H9 (cell line): ENCODE measurements at places on chromosomes 4 and X.

DNA sequence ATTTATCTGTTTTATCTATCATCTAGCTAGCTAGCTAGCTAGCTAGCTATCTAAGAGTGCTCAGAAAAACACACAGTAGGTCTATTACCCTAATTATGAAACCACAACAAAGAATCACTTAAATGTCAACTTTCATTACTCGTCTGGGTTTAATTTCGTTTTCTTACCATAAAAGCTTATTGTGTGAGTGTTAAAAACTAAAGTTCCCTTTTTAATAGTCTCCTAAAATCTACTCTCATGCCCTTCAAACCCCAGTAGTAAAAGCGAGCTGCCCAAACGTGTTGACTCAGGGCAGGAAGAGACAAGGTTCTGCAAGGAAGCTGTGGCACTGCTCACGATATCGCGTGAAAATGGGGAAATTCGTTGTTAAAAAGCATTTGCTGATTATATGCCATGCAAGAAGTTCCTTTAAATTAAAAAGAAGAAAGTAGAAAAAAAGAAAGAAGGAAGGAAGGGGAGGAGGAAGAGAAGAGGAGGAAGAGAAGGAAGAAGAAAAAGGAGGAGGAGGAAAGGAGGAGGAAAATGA is 595 bp downstream of the MBNL3 start:
- peak overlapping the region; percentile 80 for H3K4me3 ChIP-seq
- no peak overlapping the region for H3K27ac ChIP-seq
- peaks cover 3% of the 10 kb centered on the region; the same call in 1 of the 2 replicates for H3K27me3 ChIP-seq
- no peaks in the 10 kb centered on the region for H3K36me3 ChIP-seq
- H3K4me1 ChIP-seq: peaks cover 9% of the 10 kb centered on the region; the same call in 1 of the 2 replicates

DNA sequence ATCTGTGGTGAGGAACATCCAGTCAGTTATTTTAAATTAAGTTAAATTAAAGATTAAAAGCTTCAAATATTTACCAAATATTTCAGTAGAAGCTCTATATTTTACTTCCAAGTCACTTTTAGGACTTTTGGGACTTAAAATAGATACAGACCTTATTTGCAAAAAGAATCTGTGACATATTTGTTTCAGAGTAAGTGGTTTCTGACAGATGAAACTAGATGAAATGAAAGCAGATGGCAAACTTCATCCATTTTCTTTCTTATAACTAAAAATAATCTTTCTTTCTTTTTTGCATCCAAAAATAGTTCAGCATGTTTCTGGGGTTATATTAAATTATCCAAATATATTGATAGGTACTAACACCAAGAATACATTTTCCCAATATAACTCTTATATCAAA is 6.6 kb upstream of the UTP3 start:
- no peaks in the 10 kb centered on the region for H3K27me3 ChIP-seq
- H3K27ac ChIP-seq: no peak overlapping the region
- no peak overlapping the region for H3K4me3 ChIP-seq
- H3K36me3 ChIP-seq: no peaks in the 10 kb centered on the region

DNA sequence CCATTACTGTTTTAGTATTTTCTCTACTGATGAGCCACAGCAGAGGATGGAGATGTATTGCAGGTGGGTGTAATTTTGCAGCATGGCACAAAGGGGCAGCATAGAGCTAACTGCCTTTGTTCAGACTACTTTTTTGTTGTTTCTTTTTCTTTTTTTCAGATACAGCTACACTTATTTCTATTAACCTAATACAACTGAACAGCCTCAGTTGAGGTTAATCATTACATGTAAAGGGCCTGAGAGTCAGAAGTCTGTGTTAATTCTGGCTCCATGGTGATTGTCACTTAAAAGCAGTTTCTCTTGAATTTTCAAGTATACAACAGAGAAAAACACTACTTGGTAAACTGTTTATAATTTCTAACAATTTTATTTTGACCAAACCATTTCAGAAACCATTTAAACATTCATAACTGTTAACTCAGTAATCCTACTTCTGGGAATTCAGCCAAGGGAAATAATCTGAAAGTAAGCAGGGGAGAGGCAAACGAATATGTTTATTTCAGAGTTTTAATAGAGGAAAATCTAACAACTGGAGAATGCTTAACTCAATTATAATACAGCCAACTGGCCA is 13.9 kb upstream of the PPEF2 start:
- no peak overlapping the region for H3K4me3 ChIP-seq
- no peak overlapping the region for H3K27ac ChIP-seq
- peak; percentile 34 for DNase-seq
- H3K27me3 ChIP-seq: no peaks in the 10 kb centered on the region

- no peak for DNase-seq
- H3K4me1 ChIP-seq: no peaks in the 10 kb centered on the region
- H3K4me3 ChIP-seq: no peak overlapping the region
- H3K27me3 ChIP-seq: no peaks in the 10 kb centered on the region
Measured at GRCh38 chr4:6405397-6405706, 67.1 kb downstream of the PPP2R2C start.

DNA sequence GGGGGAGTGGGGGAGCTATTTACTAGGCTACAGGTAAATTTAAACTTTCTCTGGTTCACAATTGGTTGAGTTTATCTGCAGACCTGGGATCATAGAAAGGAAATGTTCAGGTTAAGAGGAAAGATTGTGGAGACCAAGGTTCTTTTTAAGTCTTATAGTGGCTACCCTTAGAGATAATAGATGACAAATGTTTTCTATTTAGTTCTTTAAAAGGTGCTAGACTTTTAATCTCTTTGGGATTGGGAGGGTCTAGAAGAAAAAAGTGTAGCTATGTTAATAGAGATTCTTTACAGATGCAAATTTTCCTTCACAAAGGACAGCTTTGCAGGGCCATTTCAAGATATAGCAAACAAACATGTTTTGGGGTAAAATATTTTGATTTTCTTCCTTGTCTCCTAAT is 76.0 kb downstream of the TEX13C start:
- H3K4me1 ChIP-seq: no peaks in the 10 kb centered on the region
- peak overlapping the region; percentile 95 for H3K4me3 ChIP-seq

DNA sequence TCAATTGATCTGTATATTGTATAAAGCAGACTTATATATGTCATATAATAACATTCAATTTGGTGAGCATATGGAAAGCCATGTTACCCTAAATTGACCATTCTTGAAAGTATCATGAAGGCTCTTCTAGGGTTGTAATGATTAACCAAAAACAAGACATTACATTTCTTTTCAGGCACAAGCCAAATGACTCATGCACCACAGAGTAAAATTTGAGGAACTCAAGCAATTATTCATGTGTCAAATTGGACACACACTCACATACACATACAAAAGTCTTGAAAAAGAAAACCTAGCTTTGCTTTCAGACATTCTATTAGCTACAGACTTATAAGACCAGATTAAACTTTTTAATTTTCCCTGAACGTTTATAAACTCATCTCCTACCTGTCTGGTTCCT is 146.5 kb upstream of the PCDH18 start:
- peaks cover 16% of the 10 kb centered on the region for H3K36me3 ChIP-seq
- no peak overlapping the region for H3K27ac ChIP-seq
- H3K4me1 ChIP-seq: no peaks in the 10 kb centered on the region
- H3K4me3 ChIP-seq: no peak overlapping the region
- DNase-seq: no peak

GRCh38 chr4:94244829-94245185 is 37.1 kb downstream of the SMARCAD1 start:
- DNase-seq: no peak
- peaks cover 66% of the 10 kb centered on the region for H3K36me3 ChIP-seq
- no peak overlapping the region for H3K27ac ChIP-seq

- H3K36me3 ChIP-seq: peaks cover 56% of the 10 kb centered on the region
- H3K4me3 ChIP-seq: no peak overlapping the region
- no peaks in the 10 kb centered on the region for H3K4me1 ChIP-seq
- no peak for DNase-seq
- H3K27me3 ChIP-seq: no peaks in the 10 kb centered on the region
- no peak overlapping the region for H3K27ac ChIP-seq
Measured at GRCh38 chrX:23720117-23720677, 22.9 kb downstream of the ACOT9 start.

DNA sequence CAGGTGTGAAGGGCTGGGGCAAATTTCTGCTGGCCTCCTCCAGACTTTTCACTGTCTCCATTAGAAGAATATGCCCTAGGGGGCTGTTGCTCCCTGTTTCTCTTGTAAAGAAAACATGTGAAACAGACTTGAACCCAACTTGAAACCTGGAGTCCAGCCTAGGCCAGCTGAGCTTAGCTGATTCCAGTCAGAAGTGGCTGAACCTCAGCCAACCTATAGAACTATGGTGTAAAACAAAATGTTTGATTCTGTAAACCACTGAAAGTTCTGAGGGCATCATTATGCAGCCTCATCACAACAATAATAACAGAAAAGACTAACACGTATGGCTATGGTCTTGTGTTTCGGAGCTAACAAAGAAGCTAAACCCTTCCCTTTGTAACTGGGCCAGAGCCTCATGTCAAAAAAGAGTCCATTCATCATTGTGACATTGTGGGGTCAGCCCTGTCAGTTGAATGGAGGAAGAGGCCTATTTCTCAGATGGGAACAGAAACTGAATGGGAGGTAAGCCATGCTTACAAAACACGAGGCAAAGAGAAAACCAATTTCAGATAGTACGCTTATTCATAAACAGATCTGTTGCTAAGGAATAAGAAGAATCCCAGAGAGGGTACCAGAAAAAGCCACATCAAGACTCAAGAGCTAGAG is 34.1 kb downstream of the SETD7 start:
- no peaks in the 10 kb centered on the region for H3K4me1 ChIP-seq
- H3K27ac ChIP-seq: no peak overlapping the region
- H3K27me3 ChIP-seq: no peaks in the 10 kb centered on the region
- no peaks in the 10 kb centered on the region for H3K36me3 ChIP-seq

- peak overlapping the region; percentile 12; the same call in 1 of the 3 replicates for H3K4me3 ChIP-seq
- no peak overlapping the region for H3K27ac ChIP-seq
- no peak for DNase-seq
- peaks cover 41% of the 10 kb centered on the region for H3K36me3 ChIP-seq
- H3K4me1 ChIP-seq: no peaks in the 10 kb centered on the region
Measured at GRCh38 chrX:94288325-94288724, 614.3 kb downstream of the FAM133A start.

- H3K4me3 ChIP-seq: no peak overlapping the region
- H3K36me3 ChIP-seq: peaks cover 7% of the 10 kb centered on the region; the same call in 1 of the 2 replicates
- H3K27ac ChIP-seq: no peak overlapping the region
- H3K27me3 ChIP-seq: no peaks in the 10 kb centered on the region
Measured at GRCh38 chr4:3396600-3396999, 45.2 kb upstream of the HGFAC start.

- peaks cover 3% of the 10 kb centered on the region for H3K4me1 ChIP-seq
- no peaks in the 10 kb centered on the region for H3K27me3 ChIP-seq
- peaks cover 29% of the 10 kb centered on the region for H3K36me3 ChIP-seq
- H3K27ac ChIP-seq: no peak overlapping the region
- peak overlapping the region; percentile 6; the same call in 1 of the 2 replicates for H3K4me3 ChIP-seq
Measured at GRCh38 chrX:10017872-10018271, 50.7 kb downstream of the CLDN34 start.

- H3K4me3 ChIP-seq: no peak overlapping the region
- H3K4me1 ChIP-seq: no peaks in the 10 kb centered on the region
- peak; percentile 58 for DNase-seq
- no peaks in the 10 kb centered on the region for H3K27me3 ChIP-seq
- H3K27ac ChIP-seq: no peak overlapping the region
- peaks cover 29% of the 10 kb centered on the region for H3K36me3 ChIP-seq
Measured at GRCh38 chr4:14787894-14788293, 214.4 kb upstream of the CPEB2 start.

DNA sequence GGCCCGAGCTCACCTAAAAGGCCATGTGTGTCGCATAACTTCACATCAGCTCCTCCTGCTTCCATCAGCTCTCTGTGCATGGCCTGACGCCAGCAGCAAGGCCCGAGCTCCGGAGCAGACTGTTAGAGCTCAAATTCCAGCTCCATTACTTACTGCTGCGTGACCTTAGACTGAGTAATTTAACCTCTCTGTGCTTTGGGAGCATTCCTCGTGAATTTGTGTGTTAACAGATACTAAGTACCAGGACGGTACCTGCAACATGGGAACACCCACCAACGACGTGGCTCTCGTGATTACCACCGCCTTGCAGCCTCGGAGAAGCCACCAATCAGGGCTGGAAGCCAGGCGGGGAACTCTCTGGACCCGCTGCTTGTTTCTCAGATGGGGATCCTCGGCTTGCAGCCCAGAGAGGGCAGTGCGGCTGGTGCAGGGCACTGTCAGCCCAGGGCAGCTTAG is 12.9 kb downstream of the LETM1 start:
- H3K27me3 ChIP-seq: no peaks in the 10 kb centered on the region
- peaks cover 26% of the 10 kb centered on the region; the same call in 2 of the 3 replicates for H3K36me3 ChIP-seq
- no peak overlapping the region for H3K27ac ChIP-seq
- DNase-seq: no peak

GRCh38 chr4:136749989-136750388 is 782.3 kb downstream of the PCDH18 start:
- H3K4me3 ChIP-seq: no peak overlapping the region
- DNase-seq: no peak
- peaks cover 3% of the 10 kb centered on the region; the same call in 1 of the 2 replicates for H3K4me1 ChIP-seq
- peaks cover 35% of the 10 kb centered on the region for H3K36me3 ChIP-seq

DNA sequence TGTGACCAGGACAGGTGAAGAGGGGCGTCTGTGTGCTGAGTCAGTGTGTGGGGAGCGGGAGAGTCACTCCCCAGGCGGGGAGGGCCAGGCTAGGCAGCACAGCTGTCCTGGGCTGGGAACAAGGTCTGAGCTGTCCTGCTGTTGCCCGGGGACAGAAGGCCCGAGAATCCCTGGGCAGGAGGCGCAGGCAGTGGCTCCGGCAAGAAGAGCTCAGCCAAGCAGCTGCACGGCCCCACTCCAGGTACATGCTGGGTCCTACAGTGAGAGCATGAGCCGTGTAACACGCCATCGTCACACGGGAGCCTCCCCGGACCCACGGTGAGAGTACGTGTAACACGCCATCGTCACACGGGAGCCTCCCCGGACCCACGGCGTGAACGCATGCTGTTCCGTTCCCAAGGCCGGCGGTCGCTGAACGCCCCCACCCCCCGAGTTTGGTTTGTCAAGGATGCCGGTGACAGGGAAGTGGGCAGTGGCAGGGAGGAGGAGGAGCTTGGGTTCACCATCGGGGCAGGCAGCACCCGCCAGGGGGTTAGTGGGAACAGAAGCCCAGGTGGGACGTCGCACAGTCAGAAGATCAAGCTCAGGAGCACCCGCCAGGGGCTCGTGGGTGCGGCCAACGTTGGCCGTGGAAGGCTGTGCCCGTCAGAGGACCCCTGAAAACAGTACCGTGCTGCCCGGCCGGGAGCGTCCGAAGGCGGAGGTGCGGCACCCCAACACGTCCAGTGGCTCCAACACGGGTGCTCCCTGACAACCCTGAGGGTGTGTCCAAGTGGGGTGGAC is 15.6 kb downstream of the PPP2R3B start:
- H3K27me3 ChIP-seq: peaks cover 8% of the 10 kb centered on the region; the same call in 1 of the 2 replicates
- DNase-seq: no peak
- no peak overlapping the region for H3K27ac ChIP-seq
- H3K36me3 ChIP-seq: peaks cover 13% of the 10 kb centered on the region

DNA sequence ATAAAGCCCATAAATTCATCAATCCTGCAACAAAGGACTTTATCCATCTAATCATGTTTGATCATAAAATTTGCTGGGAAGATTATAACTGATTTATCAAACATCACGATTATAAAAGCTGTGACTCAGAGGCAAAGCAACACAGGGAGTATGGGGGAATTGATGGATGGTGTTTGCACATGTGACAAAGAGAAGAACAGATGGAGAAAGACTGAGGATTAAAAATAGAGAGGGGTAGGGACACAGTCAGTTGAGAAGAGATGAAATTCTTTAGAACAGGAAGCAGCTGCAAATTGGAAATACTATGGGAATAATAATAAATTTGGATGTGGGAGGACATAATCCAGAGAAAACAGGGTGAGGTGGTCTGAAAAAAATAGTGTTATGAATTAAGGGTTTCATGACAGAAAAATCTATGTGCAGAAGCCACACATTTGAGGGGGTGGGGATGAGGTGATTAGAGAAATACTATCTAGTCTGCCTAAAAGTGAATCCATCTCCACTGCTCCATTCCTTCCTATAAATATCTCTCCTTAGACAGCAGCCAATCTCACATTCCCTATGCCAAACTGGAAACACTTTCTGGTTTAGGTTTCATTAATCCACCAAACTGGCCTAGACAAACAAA is 6.2 kb downstream of the PRR32 start:
- H3K27me3 ChIP-seq: no peaks in the 10 kb centered on the region
- H3K36me3 ChIP-seq: no peaks in the 10 kb centered on the region
- H3K4me3 ChIP-seq: no peak overlapping the region
- no peak for DNase-seq
